ENCODE measurements at places on chromosomes 5 and 9.

- DNase-seq: no peak
These were observed 519.3 kb upstream of the PTGER4 start for GRCh38 chr5:40160435-40160834.

- no peak for DNase-seq
These were observed 209.0 kb downstream of the SEC61B start for GRCh38 chr9:99431103-99431502.

DNA sequence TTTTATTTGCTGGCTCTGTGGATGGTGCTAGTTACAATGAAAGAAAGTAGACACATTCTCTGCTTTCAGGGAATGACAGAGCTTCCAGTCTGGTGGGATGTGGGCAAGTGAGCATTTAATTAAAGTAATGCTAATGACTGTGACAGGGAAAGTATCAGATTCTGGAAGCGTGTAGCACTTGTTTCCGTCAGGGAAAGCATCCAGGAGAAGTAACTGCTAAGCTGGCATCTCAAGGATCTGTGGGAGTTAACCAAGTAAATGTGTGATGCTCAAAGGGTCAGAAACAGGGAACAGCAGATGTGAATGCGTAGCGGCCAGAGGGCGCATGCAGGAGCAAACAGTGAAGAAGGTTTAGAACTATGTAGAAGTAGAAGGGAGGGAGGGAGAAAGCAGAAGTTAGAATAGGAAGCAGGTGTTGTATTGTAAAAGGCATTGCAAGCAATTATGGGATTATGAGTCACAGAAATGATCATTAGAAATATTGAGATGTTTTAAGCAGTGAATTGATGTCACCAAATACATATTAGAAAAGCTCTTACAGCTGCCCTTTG lies 12.2 kb downstream of the KLHL9 start:
- DNase-seq: no peak

- DNase-seq: no peak
These were observed 138.9 kb downstream of the KCNN2 start for GRCh38 chr5:114500756-114501155.

DNA sequence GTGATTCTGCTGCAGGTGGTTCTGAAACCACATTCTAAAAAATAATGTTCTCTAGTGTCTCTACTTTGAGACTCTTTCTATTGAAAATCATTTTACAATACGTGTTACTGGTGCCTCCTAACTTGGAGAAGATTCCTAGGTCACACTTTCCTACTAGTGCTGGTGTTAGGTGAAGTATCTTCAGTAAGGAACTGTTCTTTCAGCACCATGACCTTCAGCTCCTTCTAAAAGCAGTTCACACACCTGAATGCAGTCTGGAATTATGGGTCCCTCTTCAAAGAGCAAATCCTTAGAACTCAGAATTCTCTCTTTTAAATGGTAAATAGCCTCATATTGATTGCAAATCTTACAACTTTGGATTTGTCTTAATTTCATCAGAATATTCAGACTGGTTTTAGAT lies 10.6 kb upstream of the DPYSL3 start:
- DNase-seq: no peak

DNA sequence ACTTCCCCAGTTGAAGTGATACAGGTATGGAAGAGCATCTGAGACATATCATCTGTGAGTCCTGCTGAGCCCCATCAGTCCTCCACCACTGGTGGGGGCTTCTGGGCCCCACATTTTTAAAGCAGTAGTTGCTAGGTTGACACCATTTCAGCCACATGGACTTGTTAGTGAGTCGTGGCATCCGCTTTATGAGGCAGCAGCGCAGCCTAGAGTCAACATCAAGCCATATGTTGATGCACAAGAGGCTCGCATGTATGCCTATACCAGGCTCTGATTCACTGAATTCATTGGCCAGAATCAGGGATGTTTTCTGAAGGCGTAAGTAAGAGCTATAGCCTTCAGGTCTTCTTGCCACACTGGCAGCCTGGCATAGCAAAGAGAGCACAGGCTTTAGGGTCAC lies 26.8 kb downstream of the ZNF346 start:
- no peak for DNase-seq

DNA sequence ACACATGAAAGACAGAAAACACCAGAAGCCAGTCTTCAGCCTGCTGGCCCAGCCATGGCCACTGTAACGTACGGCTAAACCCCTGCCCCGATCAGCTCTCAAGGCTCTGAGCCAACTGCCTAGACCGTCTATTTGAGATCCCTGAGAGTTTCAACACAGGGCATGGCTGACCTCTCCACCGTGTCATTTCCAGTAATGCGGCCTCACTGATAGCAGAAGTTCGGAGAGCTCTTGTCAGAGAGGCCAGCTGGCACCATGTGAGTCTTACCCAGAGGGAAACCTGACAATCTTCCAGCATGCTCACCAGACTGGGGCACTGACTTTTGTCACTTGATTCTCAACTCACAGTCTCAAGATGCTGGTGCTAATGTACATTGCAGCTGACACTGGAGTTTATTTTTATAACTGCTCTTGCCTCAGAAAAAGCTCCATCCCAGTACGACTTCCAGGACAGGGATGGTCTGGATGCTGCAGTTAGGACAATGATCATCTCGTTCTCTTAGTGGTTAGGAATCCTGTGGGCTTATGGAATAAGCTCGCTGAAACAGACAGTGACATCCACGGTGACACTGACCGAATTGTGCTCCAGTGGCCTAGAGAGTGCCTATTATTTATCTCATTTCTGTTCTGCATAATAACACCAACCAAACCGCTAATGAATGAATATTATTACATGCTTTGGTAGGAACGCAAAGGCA lies 372.7 kb downstream of the ICE1 start:
- no peak for DNase-seq
